Activated CD4-positive, alpha-beta T cell treated with anti-CD3 and anti-CD28 coated beads, Interleukin-2, amount 10 ng/mL, durations not matched to agents 24 days and 14 days (primary cell): ENCODE measurements at places on chromosomes 12 and 14. TPM values are rescaled to one million over a fixed set of nuclear protein-coding genes. Genes with fewer than 3 reads are reported as not detected.

The OAS3 gene
- 47.5 and 48.9 TPM in 2 replicates for total RNA-seq

The KRT83 gene
- total RNA-seq: not detected in 2 replicates

The KRT77 gene
- not detected in 2 replicates for total RNA-seq

The ADAM21 gene
- not detected in 2 replicates for total RNA-seq

The ANKRD33 gene
- not detected in 2 replicates for total RNA-seq

The CLEC7A gene
- total RNA-seq: not detected in 2 replicates
